ENCODE measurements at places on chromosomes 7 and 10.

DNA sequence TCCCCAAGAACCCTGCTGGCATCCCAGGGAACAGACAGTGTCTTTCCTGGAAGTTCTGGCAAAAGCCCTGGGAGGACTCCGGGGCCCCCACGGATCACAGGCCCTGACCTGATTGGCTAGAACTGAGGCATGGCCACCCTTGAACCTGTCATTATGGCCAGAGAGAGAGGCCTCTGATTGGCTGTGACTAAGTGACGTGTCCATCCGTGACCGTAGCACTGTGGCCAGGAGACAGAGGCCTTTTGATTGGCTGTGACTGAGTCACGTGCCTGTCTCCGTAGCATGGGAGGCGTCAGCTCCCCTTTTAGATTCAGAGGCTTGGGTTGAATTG, 163.8 kb downstream of the RGS10 start:
- DNase-seq = no peak

GRCh38 chr10:132605390-132605789, 67.8 kb downstream of the INPP5A start:
- no peak for DNase-seq

DNA sequence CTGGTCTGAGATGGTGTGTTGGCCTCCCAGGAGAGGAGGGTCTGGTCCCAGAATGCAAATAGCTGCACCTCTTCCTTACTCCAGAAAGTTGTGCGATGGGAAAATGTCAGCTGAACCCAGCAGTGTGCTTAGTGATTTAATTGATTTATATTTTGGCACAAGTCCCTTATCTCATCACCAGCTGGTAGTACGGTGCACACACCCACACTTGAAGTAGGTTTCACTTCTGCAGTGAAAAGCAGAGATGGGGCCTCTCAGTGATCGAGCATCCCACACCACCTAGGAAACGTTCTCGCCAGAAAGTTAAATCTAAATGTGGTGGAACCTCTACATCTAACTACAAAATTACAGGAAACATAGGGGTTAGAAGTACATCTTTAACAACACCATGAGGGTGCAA, 80.4 kb downstream of the UBE3C start:
- DNase-seq = no peak

- DNase-seq = no peak
Measured at GRCh38 chr7:135710417-135711138, 17.4 kb downstream of the SLC13A4 start.

- DNase-seq = no peak
Measured at GRCh38 chr7:70765651-70766050, 366.3 kb upstream of the GALNT17 start.

- DNase-seq = no peak
Measured at GRCh38 chr10:49362596-49363260, 33.2 kb downstream of the DRGX start.

GRCh38 chr10:11835704-11836103, 12.5 kb downstream of the PROSER2 start:
- no peak for DNase-seq

DNA sequence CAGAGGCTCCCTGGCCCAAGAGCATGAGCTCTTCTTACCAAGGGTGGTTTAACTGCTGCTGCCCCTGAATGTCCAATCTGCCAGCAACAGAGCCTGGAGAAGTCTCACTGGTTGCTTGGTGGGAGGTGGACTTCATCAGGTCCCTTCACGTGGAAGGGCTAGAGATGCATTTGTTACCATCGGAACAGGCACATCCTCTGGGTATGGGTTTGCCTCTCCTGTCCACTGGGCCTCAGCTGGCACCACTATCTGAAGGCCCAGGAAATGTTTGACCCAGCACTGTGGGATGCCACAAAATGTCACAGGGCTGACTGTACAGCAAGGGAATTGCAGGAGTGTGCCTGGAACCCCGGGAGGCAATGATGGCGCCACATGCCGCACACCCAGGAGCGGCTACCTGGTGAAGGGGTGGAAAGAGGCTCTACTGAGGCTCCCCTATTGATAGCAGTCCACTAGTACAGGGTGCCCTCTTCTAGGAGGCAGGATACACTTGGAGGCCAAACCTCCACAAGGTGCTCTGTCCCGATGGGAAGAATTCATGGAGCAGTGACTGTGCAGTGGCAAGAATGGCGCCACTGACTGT, 603.1 kb upstream of the MGMT start:
- DNase-seq = no peak

DNA sequence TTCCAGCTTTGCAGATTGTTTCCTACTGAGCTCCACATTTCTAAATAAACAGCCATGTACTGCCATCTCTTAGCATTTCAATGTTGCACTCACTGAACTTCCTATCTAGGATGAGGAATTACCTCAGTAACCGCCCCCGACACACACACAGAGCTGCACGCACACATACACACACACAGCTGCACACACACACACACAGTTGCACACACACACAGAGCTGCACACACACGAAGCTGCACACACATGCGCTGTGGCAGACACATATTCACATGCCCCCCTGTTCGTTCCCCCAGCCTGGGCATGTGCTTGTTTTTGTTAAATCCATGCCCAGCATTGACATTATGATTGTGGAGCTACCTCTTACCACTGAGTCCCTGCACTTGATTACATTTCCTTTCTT, 39.6 kb upstream of the CNPY1 start:
- DNase-seq = no peak

DNA sequence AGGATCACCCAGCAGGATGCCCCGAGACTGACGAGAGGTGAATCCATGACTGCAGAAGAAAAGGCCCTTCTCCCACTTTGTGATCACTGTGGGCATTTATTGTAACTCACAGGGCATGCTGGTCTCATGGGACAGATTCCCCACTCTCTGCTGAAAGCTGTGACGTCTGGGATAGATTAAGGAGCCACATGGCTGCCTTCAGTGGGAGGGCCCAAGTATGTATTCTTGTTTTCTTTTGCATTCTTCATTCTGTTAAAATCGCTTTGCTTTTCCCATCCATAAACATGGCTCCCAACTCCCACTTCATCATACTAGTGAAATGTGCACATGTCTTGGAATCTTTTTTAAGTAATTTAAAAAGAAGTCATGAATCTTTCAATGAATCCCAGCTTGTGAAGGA, 67.2 kb downstream of the FAM107B start:
- DNase-seq = no peak

DNA sequence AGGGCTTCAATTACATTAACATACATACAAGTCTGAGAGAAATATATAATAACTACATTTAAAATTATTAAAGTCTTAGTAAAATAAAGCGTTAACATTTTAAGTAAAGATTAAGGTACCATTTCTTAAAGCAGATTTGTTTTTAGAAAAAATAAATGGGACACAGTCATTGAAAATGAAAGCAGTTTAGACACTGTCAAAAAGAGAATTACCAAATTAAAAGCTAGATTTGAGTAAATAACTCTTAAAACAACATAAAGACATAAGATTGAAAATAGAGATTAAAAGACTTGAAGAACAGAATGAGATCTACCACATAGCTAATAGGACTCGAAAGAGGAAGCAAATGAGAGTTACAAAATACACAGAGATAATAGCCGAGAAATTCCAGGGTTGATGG, 562.2 kb upstream of the FOXK1 start:
- DNase-seq = no peak

GRCh38 chr7:14606101-14606500, 296.4 kb downstream of the DGKB start:
- DNase-seq = no peak
